ENCODE measurements at places on chromosomes 2 and 18. TPM values are rescaled to one million over a fixed set of nuclear protein-coding genes. Genes with fewer than 3 reads are reported as not detected.

RGPD3 gene
- 0.21 TPM for total RNA-seq

- no peak for DNase-seq
Measured at GRCh38 chr2:174951745-174952144, 53.4 kb downstream of the CHN1 start.

DNA sequence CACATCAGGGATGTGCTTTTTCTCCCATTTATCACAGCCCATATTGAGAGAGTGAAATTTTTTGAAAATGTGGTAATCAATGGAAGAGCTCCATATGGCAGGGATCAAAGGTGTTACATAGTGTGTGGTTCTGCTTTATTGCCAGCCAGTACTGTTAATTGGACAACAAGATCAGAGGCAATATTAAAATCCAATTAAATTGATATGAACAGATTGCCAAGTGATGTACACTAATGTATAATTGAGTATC, 338.9 kb downstream of the BCL11A start:
- no peak for DNase-seq

DNA sequence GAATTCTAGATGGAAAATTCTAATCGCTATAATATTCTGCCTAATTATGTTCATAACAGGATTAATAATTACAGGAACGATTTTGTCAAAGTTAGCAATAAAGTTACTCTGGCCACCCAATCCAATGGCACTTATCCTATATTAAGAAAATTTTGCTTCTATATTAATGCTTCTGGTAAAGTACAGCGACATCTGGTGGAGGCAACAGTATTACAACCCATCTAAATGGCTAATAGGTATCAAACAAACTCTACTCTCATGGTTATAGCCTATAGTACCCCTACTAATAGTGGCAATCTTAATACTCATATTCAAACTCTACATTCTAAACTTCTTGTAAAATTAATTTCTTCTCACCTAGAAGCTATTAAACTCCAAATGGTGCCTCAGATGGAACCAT, 1084.7 kb upstream of the LRRTM1 start:
- DNase-seq = no peak

ACVR1C gene
- total RNA-seq = not detected

HAAO gene
- not detected for total RNA-seq

DNA sequence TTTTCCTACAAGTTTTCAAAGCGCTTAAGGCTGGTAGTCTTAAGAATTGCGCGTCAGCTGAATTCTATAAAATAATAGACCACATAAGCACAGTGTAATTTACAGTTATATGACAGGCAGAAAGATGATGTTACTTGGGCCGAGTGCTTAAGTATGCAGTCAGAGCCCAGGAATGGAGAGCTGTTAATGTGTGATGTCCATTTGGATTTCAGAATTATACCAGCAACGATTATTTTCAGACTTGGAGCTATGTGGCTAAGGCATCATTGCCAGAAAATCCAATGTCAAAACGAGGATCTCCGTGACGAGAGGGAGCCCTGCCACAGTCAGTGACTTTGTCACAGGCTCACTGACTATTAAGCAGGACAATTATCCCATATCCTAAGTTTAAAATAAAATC, 3.4 kb downstream of the KLF7 start:
- DNase-seq = no peak

CREG2 gene
- 0.62 TPM for total RNA-seq

LCT gene
- not detected for total RNA-seq

GRCh38 chr2:120866071-120866470, 130.4 kb downstream of the GLI2 start:
- DNase-seq = no peak

GRCh38 chr18:25674183-25674582, 322.2 kb upstream of the ZNF521 start:
- no peak for DNase-seq

- DNase-seq = no peak
Measured at GRCh38 chr2:213757525-213757924, 473.3 kb downstream of the SPAG16 start.

All from A172 (cell line).